ENCODE measurements at places on chromosomes 13 and 19. TPM values are rescaled to one million over a fixed set of nuclear protein-coding genes. Genes with fewer than 3 reads are reported as not detected.

GRCh38 chr13:98273824-98274742 lies 97.0 kb upstream of the RNF113B start:
- DNase-seq: no peak

DNA sequence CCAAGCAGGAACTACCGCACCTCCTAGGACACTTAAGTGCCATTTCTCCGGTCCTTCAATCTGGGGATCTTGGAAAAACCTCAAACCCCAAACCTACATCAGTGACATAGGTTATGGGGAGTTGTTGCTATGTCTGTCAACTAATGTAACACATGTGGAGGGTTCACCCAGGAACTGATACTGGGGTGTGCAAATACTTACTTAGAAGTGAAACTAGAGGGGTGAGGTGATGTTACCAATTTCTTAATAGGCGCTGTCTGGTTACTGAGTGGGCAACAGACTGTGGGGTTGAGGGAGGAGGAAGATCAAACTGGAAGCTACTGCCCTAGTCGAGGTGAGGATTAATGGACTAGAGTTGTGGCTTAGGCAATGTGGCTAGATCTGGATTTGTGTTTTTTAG lies 1.9 kb downstream of the ZNF586 start:
- DNase-seq: no peak

DNA sequence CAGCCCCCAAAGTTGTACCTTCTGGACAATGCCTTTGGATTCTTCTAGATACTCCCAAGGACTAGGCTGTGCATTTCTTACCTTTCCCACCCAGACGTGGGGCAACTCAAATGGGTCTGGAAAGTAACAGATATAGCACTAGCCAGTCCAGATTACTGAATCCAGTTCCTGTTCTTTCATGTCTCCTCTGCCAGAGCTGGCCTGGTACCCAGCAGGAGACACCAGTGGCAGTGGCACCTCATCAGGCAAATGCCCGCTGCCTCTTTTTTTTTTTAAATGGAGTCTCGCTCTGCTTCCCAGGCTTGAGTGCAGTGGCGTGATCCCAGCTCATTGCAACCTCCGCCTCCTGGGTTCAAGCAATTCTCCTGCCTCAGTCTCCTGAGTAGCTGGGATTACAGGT lies 43.2 kb downstream of the N4BP2L2 start:
- no peak for DNase-seq

DNA sequence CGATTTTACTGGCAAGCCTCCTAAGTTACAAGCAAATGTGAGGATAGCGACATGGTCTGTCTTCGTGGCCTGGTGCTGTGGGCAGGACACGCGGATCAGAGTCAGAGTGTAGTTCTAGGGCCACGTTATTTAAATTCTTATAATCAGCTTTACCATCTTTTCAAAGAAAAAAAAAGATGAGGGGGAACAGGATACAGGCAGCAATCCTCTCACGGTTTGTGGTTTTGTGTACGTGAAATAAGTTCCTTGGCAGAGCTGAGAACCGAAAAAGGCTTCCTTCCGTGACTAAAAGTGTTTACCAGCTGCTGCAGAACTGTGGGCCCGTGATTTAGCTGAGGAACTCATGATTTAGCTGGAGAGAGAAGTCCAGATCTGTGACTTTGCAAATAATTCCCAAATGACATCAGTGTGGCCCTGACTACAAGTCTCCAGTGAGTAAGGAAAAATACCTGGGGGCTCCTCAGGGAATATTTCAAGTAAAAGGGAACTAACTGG lies 27.2 kb downstream of the RCBTB2 start:
- no peak for DNase-seq

GRCh38 chr13:42361701-42362100 lies 89.7 kb downstream of the AKAP11 start:
- no peak for DNase-seq

DNA sequence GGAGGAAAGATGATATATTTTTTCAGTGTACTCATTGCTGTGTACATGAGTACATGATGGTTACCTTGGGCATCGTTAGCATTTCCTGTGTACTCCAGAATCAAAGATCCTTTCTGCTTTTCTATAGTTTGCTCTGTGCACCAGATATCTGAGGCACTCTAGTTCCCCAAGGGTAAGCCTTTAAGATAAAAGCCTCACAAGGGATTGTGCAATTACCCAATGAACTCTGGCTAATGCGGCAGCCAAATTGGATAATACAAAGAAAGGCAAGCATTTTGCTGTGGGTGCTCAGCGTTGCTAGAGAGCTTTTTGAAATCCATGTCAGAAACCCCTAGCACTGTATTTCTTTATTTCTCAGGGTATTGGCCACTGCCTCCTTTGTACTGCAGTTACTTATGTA lies 2.9 kb downstream of the CYSLTR2 start:
- DNase-seq: no peak

DNA sequence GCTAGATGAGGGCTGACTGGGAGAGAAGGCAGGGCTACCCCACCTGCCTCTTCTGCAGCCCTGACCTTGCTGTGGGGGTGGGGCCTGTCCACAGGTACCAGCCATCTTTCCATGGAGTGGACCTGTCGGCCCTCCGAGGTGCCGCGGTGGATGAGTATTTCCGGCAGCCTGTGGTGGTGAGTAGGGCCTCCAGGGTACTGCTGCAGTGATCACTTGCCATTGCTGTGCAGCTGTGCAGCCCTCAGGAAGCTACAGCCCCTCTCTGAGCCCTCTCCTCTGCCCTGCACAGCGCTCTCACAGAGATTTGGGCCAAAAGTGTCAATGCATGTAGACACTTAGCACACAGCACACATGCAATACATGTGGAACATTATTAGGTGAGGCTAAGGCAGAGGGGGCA lies 11.8 kb downstream of the YIPF2 start:
- no peak for DNase-seq

GRCh38 chr13:20035130-20035529 lies 76.6 kb downstream of the ZMYM2 start:
- DNase-seq: no peak

DNA sequence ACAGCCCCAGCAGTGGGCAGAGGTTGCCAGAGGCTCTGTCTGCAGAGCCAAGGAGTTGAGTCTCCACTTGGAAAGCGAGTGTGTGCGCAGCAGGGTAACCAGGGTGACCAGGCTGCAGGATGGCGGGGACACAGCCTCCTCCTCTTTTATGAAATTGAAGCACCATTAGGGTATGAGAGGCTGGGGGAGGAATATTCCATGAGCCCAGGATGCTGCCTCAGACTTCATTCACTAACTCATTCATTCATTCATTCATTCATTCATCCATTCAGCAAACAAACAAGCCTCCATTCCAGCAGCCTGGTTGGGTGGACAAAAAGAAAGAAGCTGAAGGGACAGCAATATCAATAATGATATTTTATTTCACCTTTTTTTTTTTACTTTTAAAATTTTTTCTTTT lies 6.6 kb upstream of the LMTK3 start:
- DNase-seq: no peak

DNA sequence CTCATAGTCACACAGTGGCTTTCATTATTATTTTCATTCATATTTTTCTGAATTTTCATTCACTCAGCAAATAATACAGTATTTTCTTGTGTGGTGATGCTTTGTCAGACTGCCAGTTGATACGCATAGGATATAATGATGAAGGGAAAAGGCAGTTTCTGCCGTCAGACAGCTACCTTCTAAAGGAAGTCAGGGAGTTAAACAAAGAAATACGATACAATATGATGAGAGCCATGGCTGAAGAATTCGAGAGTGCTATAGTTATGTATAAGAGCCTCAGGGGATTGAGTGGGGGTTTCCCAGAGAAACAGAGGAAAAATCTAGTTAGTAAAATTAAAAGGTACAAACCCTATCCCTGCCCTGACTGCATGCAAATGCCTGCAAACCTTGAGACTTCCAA lies 479.1 kb downstream of the OLFM4 start:
- DNase-seq: no peak

DNA sequence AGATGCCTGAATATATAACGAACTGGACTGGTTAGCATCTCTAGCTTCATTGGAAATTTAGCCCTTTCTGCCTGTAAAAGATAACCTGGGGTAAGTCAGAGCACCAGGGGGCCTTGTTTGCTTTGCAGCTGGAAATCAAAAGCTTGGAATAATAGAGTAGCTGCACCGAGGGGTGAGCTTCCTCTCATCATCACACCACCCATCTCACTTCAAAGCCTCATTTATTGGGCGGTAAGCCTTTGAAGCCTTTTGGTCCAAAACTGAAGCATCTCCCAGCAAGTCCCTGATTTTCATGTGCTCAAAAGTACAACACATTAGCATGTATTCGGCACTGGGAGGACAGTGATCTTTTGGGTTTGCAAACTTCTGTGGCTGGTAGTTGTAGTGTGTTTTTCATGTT lies 405.1 kb downstream of the FOXO1 start:
- DNase-seq: no peak

DNA sequence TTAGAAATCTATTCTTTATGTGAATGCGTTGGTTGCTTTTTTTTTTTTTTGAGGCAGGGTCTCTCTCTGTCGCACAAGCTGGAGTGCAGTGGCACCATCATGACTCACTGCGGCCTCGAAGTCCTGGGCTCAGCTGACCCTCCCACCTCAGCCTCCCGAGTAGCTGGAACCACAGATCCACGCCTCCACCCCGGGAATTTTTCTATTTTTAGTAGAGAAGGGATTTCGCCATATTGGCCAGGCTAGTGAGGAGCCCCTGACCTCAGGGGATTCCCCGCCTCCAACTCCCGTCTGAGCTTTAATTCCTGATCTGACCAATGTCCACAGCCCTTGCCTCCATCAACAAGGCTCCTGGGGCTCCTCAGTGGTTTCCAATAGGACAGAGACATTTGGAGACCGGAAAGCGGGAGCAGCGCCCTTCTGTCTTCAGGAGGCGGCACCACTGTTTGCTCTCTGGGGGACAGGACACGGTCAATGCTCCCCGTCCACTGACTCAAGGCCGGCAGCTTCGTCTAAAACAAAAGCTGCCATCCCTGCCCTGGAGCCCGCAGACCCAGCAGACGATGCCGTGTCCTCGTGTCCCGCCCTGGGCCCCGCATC lies 503 bp downstream of the TUBA3C start:
- DNase-seq: no peak

GRCh38 chr19:24069905-24070657 lies 16.9 kb upstream of the ZNF254 start:
- DNase-seq: no peak

GRCh38 chr19:34273121-34273520 lies 18.8 kb downstream of the GARRE1 start:
- DNase-seq: no peak

GRCh38 chr19:49431330-49431749 lies 6.2 kb downstream of the GFY start:
- DNase-seq: no peak

GRCh38 chr19:29800100-29800825 lies 11.5 kb upstream of the CCNE1 start:
- DNase-seq: no peak

DNA sequence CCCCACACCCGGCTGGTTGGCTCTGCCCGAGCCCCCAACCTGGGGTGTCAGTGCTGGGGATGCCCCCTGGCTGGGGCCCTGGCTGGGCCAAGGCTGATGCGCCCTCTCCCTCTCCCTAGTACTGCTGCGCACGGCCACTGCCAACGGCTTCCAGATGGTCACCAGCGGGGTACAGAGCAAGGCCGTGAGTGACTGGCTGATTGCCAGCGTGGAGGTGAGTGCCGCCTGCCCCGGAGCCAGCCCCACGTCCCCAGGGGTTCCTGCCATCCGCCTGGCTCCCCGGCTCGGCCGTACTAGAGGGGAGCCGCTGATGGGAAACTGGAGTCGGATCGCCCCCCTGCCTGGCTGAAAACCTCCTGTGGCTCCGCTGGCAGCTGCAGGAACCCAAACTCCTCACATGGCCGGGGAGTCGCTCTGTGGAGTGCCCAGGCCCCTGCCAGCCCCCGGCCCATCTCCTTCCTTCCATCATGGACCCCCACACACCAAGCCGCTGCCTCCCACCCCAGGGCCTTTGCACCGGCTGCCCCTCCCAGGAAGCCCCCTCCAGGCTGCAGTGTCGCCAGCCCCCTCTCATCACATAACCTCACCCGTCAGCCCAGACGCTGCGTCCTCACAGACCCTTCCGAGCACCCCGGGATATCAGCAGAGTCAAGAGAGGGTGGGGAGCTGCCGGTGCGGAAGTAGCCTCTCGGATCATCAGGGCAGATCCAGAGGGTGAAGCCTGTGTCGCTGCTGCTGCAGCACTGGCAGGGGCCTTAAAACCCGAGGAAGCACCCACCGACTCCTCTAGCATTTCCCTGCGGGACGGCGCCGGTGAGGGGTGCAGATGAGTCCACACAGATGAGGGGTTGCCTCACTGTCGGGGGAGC lies 10.6 kb downstream of the NCLN start:
- DNase-seq: no peak

- no peak for DNase-seq
Observed at GRCh38 chr19:6358003-6358402, 3.3 kb upstream of the CLPP start.

DNA sequence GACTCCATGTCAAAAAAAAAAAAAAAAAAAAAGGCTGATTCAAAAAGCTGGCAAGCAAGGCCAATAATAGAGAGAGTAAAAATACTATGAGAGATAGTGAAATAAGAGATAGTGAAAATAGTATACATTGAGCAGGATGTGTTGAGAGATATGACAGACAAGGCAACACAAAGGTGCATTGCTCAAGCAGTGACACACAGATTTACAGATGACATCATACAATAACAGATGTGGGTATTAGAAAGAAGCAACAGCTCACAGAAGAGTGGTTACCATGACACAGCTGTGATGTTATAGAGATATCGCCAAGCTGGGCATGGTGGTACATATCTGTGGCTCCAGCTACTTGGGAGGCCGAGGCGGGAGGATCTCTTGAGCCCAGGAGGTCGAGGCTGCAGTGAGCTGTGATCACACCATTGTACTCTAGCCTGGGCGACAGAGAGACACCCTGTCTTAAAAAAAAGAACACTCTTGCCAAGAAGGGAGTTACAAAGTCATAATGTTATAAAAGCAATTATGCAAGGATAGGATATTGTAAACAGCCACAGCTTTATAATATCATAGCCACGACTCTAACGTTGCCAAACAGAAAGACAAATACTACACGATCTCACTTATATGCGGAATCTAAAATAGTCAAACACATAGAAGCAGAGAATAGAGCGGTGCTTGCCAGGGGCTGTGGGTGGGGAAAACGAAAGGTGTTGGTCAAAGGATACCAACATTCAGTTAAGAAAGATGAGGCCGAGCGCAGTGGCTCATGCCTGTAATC lies 10.3 kb downstream of the TNFSF9 start:
- DNase-seq: no peak

- DNase-seq: peak; percentile 43
Observed at GRCh38 chr19:50728084-50728737, 5.0 kb downstream of the CLEC11A start.

DNA sequence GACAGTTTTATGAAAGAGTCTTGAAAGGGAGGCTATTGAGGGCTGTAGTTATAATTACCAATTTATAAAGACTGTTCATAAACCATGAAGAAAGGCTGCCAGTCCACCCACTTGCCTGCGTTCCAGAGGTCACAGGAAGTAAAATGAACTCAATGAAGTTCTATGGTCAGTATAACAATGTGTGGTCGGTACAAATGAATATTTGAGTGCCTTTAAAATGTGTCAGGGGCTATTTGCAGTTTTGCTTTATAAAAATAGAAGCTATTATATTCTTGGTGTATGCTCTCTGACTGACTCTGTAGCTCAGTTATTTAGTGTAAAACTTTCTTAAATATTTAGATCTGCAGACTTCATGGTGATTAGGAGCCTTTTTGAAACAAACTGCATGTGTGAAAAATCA lies 47.0 kb downstream of the ESD start:
- no peak for DNase-seq

Gene NTF4
- total RNA-seq: not detected

Gene SLITRK6
- not detected for total RNA-seq

Gene TNNI3
- total RNA-seq: not detected

Gene LGALS4
- total RNA-seq: 2.3 TPM

Gene DLL3
- total RNA-seq: not detected

Gene SELENOV
- total RNA-seq: not detected

Gene MBD3L2
- not detected for total RNA-seq
